ENCODE measurements at places on chromosomes 6 and 20.

DNA sequence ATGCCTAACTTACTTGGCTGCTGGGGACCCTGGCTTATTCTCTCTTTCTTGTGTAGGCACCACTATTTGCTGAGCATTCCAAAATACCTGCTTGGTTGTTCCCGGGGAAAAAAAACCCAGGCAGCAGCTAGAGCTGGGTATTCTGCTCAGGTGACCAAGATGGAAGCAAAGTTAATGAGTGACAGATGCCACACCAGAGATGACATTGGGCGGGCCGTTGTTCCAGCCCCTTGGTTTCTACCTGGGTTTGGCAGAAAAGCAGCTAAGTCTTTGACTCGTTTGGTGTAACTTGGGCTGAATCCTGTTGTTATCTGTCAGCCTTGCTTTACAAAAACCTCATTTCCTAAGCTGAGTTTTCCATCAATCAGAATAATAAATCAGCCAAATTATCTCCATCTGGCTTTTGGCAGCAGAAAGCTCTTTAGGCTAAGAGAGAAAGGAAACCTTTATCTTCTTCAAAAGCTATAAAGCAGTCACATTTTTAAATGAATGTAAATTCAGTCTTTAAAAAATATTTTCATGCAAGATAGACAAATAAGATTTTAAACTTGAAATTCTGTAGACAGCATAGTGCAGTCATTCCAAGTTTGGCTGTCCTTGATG lies 202.0 kb upstream of the GMDS start:
- no peak for DNase-seq

GRCh38 chr6:29986179-29986781 lies 43.9 kb downstream of the HLA-A start:
- no peak for DNase-seq

GRCh38 chr20:15759594-15759993 lies 813.7 kb downstream of the KIF16B start:
- DNase-seq, result no peak

DNA sequence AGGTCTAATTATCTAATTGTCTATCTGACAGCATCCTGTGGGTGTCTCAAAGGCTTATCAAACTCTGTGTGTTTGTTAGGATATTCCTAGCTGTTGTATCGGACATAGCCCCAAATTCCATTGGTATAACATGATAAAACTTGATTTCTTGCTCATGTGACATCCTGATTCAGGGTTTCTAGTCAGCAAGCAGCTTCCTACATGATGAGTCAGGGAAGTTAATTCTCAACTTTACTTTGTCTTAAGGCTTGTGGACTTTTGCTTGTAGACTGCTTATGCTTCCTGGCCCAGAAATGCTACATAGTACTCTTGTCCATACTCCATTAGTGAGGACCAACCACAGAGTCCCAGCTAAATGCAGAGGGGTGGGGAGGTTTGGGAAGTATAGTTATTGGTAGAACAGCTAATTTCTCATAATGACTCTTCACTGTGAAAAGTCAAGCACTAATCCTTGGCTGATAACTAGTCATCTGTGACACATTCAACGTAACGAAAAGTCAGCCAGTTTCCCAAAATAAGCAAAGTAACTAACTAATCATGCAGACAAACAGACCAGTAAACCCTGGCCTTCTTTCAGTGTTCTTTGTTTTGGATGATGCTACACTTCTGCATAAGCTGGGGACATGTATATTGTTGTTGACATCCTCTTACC lies 25.8 kb downstream of the NKAIN2 start:
- no peak for DNase-seq

GRCh38 chr20:33097001-33097400 lies 17.6 kb downstream of the BPIFB4 start:
- no peak for DNase-seq

GRCh38 chr20:45157962-45158361 lies 16.7 kb upstream of the PI3 start:
- DNase-seq, result no peak

DNA sequence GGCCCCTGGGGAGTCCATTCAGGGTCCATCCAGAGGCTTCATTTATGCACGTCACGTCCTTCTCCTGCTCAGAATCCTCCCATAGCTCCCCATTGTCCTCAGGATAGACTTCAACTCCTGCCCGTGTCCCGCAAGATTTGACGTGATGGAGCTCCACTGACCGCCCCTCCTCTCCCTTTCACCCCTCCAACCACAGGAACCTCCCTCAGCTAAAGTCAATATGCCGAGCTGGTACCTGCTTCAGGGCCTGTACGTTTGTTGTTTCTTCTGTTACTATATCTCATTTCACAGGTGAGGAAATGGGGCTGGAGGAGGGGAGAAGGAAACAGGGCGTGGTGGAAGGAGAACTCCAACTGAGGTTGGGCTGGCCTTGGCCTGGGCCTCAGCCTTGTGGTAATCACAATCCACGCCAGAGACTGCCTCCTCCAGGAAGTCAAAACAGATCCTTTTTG lies 38.6 kb downstream of the CEBPB start:
- DNase-seq, result no peak

- no peak for DNase-seq
These were observed 35.4 kb upstream of the SYNCRIP start for GRCh38 chr6:85678026-85678601.

DNA sequence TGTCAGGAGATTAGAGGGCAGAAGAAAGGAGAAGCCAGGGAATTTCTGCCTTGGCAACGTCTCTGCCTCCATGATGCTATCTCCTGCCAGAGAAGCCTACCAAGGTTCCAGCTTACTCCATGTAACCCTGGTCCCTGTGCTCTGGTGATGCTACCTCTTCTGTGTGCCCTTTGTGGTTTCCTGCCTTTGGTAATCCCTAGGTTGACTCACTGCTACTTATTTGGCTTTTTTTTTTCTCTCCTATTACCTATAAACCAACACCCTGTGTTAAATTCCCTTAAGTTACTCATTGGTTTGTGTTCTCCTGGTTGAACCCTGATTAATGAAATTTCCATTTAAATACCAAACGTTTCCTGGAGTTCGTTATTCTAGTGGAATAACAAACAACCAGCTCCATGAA lies 527.8 kb upstream of the FLRT3 start:
- no peak for DNase-seq

GRCh38 chr6:78611886-78612480 lies 255.4 kb upstream of the IRAK1BP1 start:
- no peak for DNase-seq

GRCh38 chr6:117264692-117265409 lies 507 bp upstream of the VGLL2 start:
- no peak for DNase-seq

GRCh38 chr6:72505446-72505845 lies 116.4 kb upstream of the KCNQ5 start:
- no peak for DNase-seq

GRCh38 chr6:143224516-143224915 lies 163.8 kb downstream of the AIG1 start:
- no peak for DNase-seq

- no peak for DNase-seq
These were observed 301.6 kb downstream of the FRK start for GRCh38 chr6:115759051-115759450.

DNA sequence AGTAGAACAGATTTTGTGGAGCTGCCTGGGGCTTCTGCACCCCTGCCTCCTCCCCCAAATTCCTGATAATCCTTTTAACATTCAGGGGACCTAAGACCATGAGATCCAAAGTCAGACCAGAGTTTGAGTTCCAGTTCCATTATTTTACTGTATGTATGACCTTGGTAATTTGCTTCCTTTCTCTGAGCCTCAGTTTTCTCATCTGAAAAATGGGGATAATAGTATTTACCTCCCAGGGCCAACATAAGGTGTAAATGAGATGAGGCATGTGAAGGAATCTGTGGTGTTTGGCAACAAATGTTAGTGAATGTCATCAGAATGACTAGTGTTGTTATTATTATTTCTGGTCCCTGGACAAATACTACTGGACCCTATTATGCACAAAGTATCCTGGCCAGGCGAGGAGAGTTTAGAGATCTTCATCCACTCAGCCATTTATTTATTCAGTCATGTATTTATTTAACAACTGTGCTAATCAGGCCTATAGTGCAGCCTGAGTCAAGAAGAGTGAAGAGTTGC lies 47.3 kb downstream of the CDH22 start:
- no peak for DNase-seq

- no peak for DNase-seq
These were observed 6.3 kb upstream of the SIRPG start for GRCh38 chr20:1663917-1664316.

GRCh38 chr6:150894191-150894744 lies 28.8 kb downstream of the MTHFD1L start:
- DNase-seq, result no peak

DNA sequence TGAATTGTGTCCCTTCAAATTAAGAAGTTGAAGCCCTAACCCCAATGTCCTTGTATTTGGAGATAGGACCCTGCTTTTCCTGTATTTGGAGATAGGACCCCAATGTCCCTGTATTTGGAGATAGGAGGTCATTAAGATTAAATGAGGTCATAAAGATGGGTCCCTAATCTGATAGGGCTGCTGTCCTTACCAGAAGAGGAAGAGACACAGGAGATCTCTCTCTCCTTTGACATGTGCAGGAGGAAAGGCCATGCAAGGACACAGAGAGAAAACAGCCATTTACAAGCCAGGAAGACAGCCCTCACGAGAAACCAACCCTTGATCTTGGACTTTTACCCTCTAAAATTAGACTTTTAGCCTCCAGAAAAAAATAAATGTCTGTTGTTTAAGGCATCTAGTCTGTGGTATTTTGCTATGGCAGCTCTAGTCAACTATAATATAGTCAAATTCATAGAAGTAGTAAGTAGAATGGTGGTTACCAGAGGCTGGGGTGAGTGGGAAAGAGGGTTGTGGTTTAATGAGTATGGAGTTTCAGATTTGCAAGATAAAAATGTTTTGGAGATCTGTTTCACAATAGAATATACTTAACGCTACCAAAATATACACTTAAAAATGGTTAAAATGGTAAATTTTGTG lies 59.3 kb downstream of the UBE3D start:
- no peak for DNase-seq

DNA sequence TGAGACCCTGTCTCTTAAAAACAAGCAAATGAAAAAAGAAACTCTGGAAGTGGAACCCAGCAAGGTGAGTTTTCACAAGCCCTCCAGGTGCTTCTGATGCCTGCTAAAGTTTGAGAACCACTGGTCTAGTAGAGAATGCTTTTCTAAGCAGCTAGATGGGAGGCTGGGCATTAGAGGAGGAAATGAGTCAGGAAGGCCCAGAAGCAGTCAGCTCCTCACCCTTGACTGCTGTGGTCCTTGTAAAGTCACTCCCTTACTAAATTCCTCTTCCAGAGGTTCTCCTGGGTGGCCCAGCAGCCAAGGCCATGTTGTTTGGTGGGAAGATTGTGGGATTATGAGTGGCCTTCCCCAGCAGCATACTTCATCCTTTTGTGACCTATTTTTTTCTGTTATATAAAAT lies 52.0 kb upstream of the FYN start:
- no peak for DNase-seq

- no peak for DNase-seq
These were observed 40.7 kb upstream of the PBOV1 start for GRCh38 chr6:138258991-138259390.

DNA sequence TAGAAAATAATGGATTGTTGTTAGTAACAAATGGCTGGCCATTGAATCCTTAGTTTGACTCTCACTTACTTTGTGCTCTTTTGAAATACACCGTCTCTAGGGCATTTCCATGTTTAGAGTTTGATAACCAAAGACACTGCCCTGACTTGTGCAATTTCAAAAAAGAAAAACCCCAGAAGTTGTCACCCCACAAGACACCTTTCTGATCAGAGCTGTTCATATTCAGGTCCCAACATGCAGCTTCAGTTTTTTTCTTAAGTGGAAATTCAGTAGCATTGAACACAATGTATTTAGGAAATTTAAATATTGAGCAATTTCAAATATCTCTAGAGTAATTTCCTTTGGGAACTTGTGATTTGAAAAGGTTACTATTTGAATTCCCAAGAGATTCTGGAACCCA lies 19.4 kb downstream of the CRYBG1 start:
- no peak for DNase-seq

- no peak for DNase-seq
These were observed 197.2 kb upstream of the GGTLC1 start for GRCh38 chr20:24185791-24186190.

DNA sequence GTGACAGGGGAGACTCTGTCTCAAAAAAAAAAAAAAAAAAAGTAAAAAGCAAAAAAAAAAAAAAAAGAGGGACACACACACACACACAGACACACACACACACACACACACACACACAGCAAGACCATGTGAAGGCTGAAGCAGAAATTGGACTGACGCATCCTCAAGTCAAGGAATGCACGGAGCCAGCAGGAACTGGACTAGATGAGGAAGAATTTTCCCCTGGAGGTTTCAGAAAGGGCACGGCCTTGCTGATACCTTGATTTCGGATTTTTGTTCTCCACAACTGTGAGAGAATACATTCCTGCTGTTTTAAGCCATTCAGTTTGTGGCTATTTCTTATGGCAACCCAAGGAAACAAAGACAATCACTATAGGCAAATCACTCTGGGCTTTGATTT lies 176.9 kb upstream of the SALL4 start:
- no peak for DNase-seq

- DNase-seq, result no peak
These were observed 47.2 kb downstream of the BACH2 start for GRCh38 chr6:90249458-90249857.

GRCh38 chr6:46626228-46626909 lies 26.2 kb downstream of the CYP39A1 start:
- DNase-seq, result peak; percentile 5

GRCh38 chr6:148389086-148389485 lies 46.4 kb downstream of the SASH1 start:
- DNase-seq, result no peak

DNA sequence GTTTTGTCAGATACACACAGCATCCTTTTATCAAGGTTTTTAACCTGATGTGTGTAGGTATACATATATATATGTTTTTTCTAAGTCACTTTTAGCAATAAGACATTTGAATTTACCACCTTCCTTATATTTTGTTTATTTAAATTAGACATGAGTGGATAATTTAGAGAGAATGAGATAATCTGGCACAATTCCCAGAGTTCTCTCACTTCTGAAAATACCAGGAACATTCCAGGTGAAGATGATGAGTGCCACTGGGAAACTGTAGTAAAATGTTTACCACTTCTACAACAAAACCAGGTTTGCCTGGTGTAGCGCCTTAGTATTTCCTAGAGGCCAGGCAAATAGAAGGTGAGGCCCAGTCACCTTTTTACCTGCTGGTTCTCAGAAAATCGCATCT lies 189.5 kb downstream of the TMEM242 start:
- no peak for DNase-seq

- no peak for DNase-seq
These were observed 39.0 kb downstream of the DSE start for GRCh38 chr6:116409756-116410155.

All from neuronal stem cell (in vitro differentiated cells).